ENCODE measurements at places on chromosomes 6 and 20.

DNA sequence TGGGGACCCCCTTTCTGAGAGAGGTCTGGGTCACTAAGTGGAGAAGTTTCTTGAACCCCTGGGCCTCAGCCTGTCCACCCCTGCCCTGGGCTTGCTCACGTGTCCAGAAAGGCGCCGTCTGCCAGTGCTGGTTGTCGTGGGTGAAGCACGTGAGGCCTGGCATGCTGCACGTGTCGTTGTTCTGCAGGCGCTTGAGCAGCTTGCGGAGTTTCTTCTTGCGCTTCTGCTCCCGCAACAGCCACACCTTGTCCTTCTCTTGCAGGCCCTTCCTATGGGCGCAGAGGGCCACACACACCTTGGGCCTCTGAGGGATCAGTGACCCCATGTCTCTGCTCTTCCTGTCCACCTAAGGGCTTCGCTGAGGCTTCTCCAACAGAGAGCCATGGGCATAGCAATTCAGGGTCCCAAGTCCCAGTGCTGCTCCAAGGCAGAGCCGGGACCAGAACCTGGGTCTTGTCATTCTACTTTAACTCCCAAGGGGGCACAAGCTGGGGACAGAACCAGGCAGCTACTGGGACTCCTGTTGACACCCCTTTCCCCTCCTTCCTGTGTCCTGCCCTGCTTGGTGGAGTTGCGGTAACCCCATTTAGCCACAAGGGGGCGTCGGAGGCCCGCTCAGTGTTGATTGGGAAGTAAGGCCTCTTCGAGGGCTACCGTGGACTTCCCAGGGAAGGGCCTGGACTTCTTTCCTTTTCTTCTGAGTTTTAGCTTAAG lies 121.8 kb downstream of the SULF2 start:
- peak; percentile 63 for DNase-seq

DNA sequence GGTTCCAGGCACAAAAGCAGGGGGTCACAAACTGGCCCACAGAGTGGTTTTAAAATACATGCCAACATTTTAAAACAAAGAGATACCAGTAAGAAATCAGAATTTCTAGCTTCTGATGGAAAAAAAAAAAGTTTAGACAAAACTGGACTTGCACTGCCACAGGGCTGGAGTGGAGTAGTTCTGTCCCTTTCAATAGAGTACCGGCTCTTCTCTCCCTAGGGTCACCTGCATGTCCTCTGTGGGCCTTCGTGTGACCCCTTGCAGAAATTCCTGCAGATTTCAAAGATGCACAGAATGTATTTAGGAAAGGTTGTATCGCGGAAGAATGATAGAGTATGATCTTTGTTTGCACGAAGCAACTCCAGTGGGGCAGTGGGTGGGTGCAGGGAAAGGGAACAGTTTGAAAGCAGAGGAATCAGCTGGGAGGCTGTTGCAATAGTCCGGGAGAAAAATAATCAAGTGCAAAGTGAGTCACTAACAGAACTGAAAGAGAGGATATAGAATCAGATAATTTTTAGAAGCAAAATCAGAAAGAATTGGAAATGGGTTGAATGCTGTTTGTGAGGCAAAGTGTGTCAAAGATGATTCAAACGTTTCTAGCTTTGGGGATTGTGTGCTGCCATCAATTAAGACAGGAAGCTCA lies 97.3 kb upstream of the STXBP5 start:
- no peak for DNase-seq

GRCh38 chr6:92826633-92827032 lies 592.7 kb downstream of the EPHA7 start:
- DNase-seq = no peak

DNA sequence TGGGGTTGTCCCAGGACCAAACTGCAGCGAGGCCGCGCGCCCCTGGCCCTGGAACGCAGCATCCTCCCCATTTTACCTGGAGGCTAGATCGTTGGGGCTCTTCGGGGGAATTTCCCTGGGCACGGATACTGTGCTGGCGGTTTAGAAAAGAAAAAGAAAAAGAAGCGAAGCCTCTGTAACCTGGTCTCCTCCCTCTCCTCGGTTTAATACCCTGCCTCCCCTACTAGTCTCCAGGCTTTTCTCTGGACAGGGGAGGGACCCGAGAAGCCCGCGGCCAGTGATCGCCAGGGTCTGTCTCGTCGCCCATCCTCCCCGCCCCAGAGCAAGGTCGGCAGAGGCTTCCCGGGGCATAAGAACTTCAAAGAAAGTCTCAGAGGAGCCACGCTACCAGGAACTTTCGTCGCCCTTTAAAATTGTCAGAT lies 6.1 kb upstream of the LAMP5 start:
- no peak for DNase-seq
